ENCODE measurements at places on chromosomes 1 and 21.

DNA sequence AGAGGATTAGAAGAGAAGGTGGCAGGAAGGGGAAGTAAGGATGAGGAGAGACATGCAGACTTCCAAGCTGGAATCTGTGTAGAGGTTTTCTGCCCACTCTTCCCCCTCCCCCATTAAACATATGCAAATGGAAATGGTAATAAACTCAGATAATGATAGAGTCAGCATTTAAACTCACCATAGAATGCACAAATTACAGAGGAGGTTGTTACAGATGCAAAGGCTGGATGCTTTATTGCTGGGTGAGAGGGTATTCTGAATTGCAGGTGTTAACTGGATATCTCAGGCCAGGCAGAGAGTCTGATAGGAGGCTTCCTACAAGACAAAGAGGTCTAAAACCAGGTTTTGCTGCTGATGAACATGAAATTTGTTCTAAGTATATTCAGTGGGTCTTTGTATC, 372.5 kb downstream of the SEC16B start:
- H3K4me3 ChIP-seq, result no peak overlapping the region
- DNase-seq, result no peak
- no peaks in the 10 kb centered on the region for H3K4me1 ChIP-seq
- no peaks in the 10 kb centered on the region for H3K27me3 ChIP-seq

GRCh38 chr1:11882814-11883538, 24.2 kb upstream of the NPPB start:
- no peak for DNase-seq
- no peaks in the 10 kb centered on the region for H3K27me3 ChIP-seq
- no peak overlapping the region for H3K27ac ChIP-seq
- no peak overlapping the region for H3K4me3 ChIP-seq
- no peaks in the 10 kb centered on the region for H3K4me1 ChIP-seq

- no peak overlapping the region for H3K27ac ChIP-seq
- H3K4me3 ChIP-seq, result no peak overlapping the region
- no peak for DNase-seq
- H3K36me3 ChIP-seq, result no peaks in the 10 kb centered on the region
- H3K27me3 ChIP-seq, result peaks cover 2% of the 10 kb centered on the region
Measured at GRCh38 chr1:197998110-197998509, 80.9 kb downstream of the LHX9 start.

DNA sequence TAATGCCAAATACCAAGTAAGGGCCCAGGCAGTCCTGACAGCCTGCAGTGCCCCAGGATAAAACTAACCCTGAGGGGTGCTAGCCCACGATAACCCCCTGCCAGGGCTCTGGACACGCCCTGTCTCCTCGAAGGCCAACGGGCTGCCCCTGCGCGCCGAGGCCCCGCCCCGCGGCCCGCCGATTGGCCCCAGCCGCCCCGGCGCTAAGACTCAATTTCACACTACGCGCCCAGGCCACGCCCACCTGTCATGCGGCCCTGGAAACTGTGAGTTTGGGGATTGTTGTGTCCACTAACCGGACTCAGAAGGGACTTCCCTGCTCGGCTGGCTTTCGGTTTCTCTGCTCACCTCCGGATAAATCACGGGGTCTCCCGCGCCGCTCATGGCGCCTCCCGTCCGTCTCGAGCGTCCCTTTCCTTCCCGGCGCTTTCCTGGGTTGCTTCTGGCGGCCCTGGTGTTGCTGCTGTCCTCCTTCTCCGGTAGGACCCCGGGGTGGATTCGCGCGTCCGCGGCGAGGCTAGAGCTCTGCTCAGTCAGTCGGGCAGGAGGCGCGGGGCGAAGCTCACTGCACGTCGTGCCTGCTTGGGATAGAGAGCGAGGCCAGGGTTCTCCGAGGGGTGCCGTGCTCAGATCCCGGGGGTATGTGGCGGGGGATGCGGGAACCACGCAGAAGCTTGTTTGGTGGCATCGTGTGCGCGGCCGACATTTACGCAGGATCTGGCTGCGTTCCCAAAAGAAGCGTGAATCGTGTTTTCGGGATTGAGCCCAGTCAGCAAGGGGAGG, at the start of gene CR1L:
CR1L (plus strand) TSS at position 282 of the 783 bp plus-strand sequence; CDS start at position 383, 101 bp downstream.
- H3K4me1 ChIP-seq, result peaks cover 7% of the 10 kb centered on the region
- H3K4me3 ChIP-seq, result peak within 1 kb of the TSS; percentile 69
- H3K36me3 ChIP-seq, result no peaks in the 10 kb centered on the region
- H3K27me3 ChIP-seq, result peaks cover 51% of the 10 kb centered on the region

GRCh38 chr21:26072666-26073615, 97.6 kb downstream of the APP start:
- DNase-seq, result no peak
- H3K36me3 ChIP-seq, result no peaks in the 10 kb centered on the region
- no peak overlapping the region for H3K4me3 ChIP-seq
- H3K4me1 ChIP-seq, result peaks cover 32% of the 10 kb centered on the region
- no peak overlapping the region for H3K27ac ChIP-seq
- no peaks in the 10 kb centered on the region for H3K27me3 ChIP-seq

GRCh38 chr1:233614743-233615521, 1.0 kb downstream of the KCNK1 start:
- H3K27ac ChIP-seq, result peak overlapping the region; percentile 62

Data from T-helper 2 cell treated with Interferon-gamma antibody and Interleukin-4, amounts not matched to agents 5 μg/mL and 100 μg/mL, for 36 hours (primary cell).